Activated CD8-positive, alpha-beta memory T cell treated with anti-CD3 and anti-CD28 coated beads for 4 hours (primary cell): ENCODE measurements at places on chromosomes 2 and 18.

DNA sequence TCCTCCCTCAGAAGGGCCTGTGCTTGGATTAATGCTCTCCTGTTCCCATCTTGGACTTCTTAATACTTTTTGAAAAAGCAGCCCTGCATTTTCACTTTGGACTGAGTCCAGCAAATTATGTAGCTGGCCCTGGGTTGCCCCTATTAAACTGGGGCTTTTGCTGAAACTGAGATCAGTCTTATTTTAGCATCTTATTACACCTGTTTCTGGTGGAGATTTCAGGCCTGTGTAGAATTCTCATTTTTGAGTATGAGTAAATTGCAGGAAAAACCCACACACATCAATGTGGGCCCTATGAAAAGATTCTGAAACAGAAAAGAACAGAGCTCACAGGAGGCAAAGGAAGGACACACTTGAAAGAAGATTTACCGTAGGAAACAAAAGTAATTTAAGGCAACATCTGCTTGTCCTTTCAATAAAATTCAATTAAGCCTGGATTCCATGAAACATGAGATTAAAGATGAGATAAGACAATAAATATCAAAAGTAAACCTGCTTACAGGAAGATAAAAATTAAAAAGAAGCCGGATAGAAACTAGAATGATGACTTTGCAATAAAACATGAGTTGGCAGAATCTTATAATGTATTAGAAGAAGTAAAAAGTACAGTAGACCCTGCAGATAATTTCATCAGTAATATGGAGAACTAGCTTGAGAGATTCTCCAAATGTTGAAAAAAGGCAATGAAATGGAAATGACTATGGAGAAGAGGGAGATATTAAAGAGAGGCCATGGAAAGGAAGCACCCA is 90.7 kb upstream of the GCFC2 start:
- DNase-seq, result no peak

- DNase-seq, result no peak
These were observed 101.3 kb downstream of the DNAH7 start for GRCh38 chr2:195967336-195967735.

DNA sequence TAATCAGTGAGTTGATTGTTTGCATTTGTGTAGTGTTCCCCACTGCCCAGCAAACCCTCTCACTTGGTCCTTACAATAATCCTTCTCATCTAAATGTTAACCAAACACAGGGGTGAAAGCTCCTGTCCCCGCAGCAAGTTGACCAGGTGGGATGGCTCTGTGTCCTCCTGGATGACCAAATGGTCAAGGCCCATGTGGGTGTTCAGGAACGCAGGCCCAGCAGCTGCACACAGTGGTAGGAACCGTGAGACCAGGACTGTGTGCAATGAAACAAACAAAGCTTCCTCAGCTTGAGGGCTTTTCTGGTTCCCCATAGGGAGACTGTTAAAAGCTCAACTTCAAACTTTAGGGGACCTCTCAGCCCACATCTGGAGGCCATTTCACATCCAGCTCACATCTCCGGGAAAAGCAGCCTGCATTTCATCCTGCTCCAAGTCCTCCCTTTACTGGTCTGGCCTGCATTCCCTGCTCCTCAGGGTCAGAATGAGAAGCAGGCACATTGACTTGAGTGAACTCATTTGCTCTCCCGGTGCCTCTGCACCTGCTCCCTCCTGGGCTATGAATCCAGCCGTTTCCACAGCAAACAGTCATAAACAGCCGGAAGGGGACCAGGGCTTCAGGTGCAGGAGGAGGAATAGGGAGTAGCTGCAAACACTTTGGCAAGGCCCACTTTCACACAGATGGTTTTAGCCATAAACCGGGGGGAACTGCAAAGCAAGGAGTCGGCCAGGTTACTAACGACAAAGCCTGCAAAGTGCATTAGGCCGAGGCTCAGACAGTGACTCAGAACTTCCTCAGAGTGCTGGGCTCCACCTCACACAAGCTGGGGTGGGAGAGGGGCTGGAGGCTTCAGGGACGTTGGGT is 144.7 kb downstream of the CAPN13 start:
- no peak for DNase-seq

GRCh38 chr2:144477957-144478311 is 42.0 kb downstream of the ZEB2 start:
- DNase-seq, result no peak

DNA sequence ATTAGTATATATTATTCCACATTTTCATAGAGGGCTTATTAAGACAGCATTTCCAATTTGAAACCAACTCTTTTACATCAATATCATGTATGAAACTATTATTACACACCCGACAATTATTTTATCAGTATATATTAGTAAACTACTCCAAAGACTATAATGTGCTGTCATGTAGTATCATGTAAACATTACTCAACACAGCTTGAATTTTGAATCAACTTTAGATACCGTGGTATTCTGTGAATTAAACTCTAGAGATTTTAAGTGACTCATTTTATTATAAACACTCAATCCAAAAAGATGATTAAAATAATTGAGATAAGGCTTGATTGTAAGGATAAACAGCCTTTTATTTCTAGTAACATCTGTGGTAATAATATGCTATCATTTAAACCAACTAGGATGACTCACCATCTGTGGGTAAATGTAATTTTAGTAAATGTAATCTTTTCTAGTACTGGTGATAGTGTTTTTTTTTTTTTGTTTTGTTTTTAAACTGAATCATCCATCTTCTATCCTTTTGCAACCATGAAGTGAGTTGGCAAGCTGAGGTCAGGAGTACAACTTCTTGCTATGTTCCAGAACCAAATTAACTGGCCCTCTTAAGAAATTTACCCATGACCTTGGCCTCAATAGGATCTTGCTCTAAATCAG is 144.3 kb upstream of the SMAD7 start:
- DNase-seq, result no peak

DNA sequence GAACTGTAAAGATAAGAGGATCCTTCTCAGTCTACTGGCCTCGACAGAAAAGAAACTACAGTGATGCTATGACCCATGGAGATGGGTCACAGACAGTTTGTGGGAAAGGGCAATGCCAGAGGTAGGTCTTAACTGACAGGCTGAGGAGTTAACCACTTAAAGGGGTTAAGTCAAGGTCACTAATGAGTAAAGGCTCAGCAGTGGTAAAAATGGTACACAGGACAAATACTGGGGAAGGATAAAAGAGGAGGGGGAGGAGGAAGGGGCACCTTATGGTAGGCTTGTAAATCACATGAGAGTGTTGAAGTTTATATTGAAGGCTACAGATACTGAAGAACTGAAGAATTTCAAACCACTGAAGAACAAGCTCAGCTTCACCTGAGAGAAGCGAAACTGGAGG is 9.9 kb downstream of the IER3IP1 start:
- no peak for DNase-seq

DNA sequence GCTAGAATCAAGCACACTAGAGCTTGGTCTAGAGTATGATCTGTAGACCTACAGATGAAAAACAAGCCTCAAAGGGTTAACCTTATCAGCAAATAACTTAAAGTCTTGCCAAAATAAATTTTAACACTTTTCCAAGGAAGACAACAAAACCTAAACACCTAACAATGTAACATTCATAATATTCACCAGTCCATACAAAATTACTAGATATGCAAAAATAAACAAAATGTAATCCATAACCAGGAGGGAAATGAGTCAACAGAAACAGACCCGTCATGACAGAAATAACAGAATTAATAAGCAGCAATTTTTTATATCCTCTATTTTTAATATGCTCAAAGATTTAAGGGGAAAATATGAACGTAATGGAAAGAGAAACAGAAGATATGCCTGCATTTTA is 36.1 kb downstream of the TRAK2 start:
- no peak for DNase-seq

- DNase-seq, result no peak
These were observed 132.2 kb upstream of the IL1R2 start for GRCh38 chr2:101859604-101860003.

DNA sequence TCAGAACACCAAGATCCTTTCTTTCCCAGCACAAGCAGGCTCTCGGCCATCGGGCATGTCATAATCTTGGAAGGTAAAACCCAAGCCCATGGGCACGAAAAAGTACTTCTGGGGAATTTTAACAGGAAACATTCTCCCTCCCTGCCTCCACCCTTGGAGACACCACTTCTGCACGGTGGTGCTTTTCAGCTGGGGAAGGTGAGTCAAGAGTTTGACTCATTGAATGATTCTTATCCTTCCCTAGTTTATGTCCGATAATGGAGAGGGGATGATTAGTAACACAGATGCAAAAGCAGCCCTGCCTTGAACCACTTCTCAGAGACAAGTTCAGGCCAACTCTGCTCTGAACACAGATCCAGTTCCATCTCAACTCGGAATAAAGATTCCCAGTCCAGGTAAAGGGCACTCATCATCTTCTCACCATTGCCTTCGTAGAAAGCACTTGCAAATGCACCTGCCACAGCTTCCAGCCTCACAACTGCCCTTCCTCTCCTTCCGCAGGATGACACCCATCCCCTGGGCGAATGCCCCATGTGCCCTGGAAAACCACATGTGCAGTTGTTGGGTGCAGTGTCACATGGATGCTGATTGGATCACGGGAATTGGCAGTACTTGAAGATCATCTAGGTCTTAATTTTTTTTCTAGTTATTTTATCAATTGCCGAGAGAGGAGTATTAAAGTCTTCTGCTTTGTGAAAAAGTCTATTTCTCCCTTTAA is 136.2 kb downstream of the PXDN start:
- DNase-seq, result no peak

GRCh38 chr2:224904381-224904780 is 137.9 kb downstream of the DOCK10 start:
- no peak for DNase-seq

DNA sequence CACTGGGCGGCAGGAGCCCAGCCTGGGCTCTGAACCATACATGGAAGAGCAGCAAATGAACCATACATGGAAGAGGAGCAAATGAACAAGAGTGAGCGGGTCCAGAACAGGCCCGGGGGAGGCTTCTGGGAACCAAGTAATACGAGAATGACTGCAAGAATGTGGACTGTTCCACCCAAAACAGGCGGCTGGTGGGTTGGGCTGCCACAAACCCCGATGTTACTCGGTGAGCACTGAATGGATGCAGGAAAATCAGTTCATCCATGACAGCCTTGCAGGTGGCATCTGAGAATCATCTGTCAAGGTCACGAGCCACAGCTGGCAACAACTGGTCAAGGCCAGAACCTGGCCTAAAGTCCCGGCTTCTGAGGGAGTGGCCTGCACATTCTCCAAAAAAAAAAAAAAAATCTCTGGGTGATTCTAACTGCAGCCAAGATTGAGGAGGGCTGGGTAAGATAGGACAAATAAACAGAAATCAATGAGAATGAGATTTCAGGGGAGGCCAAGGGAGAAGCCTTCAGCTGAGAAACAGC is 106.1 kb downstream of the ZNF516 start:
- DNase-seq, result no peak

DNA sequence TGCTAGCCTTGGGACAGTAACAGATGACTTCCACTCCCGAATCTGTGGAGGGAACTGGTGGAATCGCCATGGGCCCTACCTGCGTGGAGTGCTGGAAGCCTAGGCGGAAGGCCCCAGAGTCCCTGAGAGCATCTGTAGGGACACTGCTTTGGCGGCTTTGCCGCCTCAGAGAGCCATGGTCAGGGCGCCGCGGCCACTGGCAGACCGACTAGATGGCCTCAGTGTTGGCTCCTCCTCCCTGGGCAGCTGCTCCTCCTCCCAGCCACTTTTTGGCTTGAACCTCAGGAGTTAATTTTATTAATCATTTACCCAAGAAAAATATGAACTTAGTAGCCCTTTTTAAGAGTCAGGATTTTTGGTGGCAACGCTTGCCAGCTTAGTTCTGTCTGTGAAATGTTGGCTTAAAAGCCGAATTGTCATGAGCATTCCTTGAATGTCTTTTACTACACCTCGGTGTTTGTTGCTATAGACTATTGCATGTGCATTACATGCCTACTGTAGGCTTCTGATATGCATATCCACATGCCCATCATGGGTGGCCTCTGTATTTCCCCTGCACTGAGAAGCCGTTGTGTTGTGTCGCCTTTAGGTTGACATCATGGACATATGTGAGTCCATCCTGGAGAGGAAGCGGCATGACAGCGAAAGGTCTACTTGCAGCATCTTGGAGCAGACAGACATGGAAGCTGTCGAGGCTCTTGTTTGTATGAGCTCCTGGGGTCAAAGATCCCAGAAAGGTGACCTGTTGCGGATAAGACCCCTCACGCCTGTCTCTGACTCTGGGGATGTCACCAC is 2.4 kb downstream of the KLF11 start:
- DNase-seq, result no peak

DNA sequence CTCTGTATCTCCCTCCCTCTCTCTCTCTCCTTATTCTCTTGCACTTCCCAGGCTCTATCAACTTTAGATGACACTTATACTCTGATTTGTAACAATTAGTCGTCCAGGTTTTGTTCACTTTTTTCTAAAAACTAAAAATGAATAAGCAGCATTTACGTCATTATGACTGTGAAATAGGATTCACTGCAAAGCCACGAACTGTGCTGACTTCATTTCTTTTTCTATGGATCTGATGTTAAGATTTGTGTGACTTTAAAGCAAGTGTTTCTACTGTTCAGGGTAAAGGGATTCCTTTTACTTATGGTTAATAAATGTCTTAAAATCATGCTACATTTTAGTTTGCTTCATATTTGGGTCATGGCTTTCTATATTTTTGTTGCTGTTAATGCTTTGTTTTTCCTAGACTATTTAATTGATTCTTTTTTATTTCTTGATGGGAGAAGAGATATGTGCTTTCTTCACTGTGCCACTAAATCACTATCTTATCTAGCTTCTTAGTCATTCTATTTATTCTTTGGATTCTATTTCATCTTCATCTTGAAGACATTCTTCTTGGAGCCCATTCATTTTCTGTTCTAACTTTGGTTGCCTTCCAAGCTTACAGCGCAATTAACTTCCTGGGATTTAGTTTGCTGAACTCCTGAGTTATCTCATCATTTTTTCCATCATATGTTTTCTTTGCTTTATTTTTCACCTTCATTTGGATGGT is 480.4 kb upstream of the TRIB2 start:
- DNase-seq, result no peak

- no peak for DNase-seq
These were observed 8.7 kb upstream of the RPRD1A start for GRCh38 chr18:36075862-36076587.

DNA sequence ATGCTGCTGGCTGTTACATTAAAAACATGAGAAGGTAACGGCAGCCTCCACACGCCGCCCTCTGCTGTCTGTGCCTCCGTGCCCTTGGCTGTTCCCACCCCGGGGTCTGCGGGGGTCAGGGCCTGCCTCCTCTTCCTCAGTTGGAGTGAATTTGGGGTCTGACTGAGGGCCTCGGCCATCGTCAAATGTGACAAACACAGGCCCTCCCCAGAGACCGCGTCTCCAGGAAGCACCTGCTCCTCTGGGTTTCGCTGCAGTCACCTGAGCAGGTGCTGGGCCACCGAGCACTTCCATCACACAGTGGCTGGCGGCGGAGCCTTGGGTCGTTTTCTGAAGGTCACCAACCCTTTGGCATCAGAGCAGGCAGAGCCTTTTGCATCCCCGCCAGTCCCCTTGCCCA is 70.9 kb downstream of the NFATC1 start:
- DNase-seq, result no peak

GRCh38 chr2:70354264-70354949 is 52.5 kb upstream of the FAM136A start:
- DNase-seq, result no peak

- no peak for DNase-seq
These were observed 35.2 kb downstream of the CPO start for GRCh38 chr2:206974551-206974950.
